HepG2 (cell line): ENCODE measurements at places on chromosomes 6 and 20.
A peak's percentile ranks its signal among the peaks of the same experiment; 100 is the strongest.

- no peak for DNase-seq
Observed at GRCh38 chr20:58446264-58446959, 57.4 kb downstream of the VAPB start.

GRCh38 chr6:11193434-11193833 is 39.0 kb downstream of the NEDD9 start:
- no peak for DNase-seq

- peak; percentile 42 for DNase-seq
Observed at GRCh38 chr20:57654363-57654997, 34.3 kb upstream of the ZBP1 start.

- DNase-seq, result no peak
Observed at GRCh38 chr6:112639391-112639831, 292.3 kb downstream of the RFPL4B start.

DNA sequence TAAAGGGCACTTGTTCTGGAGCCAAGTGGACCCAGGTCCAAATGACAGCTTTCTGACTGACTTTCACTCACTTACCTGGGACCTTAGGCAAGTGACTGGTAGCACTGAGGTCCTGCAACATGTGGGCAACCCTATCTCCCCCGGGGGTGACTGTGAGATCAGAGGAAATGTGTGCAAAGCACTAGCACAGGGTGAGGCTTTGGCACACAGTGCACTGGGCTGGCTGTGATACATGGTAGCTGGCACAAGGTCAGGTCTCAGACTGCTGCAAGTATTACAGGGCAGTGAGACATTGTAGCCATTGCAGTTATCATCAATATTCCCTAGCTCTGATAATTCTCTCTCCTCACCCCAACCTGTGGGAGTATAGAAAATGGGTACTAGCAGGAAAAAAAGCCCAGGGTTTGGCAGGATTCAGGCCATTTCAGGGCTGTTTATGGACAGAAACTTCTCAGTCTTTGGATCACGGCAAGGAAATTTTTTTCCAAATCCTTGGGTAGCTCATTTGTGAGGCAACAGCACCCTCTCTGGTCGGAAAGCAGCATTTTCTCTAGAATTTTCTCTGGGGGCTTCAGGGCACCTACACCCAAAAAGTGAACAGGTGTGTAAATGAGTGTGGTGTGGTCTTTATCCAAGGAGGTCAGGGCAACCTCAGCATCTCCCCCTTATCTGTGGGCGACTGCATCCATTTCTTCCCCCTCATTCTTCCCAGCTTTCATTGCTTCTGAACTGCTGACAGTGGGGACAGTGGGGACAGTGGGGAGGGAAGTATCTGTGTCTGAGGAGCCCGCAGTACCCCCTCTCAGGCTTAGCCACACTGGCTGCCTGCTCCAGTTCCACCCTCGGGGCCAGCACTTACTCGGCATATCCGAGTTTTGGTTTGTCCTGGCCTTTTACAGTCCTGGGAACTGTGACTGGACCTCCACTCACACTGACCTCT is 148.7 kb upstream of the PHACTR3 start:
- no peak for DNase-seq

GRCh38 chr6:142938510-142938909 is 6.5 kb downstream of the HIVEP2 start:
- no peak for DNase-seq

- DNase-seq, result no peak
Observed at GRCh38 chr6:71889366-71889765, 3.0 kb downstream of the RIMS1 start.

DNA sequence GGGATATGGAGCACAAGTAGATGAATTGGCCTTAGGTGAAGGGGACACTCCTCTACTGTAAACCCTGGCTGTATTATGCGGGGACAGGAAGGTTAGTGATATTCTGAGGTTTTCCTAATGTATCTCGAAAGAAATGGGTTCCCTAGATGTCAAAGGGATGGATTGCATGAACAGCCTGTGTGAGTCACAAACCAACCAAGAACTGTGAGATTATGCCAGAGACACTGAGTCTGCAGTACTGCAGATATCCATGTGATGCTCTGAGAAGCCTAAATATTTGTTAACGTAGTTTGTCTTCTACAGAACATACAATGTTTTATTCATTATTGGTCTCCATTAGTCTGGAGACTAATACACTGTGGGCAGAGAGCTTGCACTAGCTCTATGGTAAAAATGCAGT is 182.2 kb downstream of the AKAP7 start:
- no peak for DNase-seq

- DNase-seq, result no peak
Observed at GRCh38 chr6:126967296-126968005, 151.0 kb upstream of the RSPO3 start.

DNA sequence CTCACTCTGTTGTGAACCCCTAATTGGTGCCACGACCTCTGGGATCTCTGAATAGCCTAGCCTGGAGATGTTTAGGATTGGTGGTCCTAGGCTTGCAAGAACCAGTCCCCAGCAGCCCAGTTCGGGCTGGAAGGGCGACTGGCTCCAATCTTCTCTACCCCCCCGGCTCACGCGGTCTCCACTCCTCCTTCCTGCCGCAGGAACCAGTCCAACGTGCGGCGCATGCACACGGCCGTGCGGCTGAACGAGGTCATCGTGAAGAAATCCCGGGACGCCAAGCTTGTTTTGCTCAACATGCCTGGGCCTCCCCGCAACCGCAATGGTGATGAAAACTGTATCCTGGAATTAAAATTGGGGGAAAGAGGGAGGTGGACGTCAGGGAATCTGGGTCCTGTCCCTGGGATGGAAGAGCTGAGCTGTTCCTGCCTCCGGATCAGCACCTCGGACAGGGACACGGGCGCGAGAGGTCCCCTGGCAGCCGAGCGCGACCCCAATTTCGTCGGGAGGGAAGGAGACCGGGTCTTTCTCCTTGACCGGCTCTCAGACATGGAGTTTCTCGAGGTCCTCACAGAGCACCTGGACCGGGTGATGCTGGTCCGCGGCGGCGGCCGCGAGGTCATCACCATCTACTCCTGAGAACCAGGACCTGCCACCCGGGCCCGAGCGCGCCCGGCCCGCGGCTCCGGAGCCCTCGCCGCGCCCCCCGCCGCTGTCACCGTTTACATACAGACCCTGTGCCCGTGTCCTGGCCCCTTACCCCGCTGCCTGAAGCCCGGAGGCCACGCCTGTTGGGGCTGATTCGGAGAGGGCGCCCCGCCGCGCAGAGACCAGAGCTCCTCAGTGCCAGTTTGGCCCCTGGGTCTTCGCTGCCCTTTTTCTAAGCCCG is 28.2 kb downstream of the SLC12A5 start:
- DNase-seq, result no peak

- DNase-seq, result no peak
Observed at GRCh38 chr6:10561611-10562199, 40.6 kb downstream of the GCNT2 start.

GRCh38 chr20:46357030-46357514 is 48.8 kb upstream of the CDH22 start:
- DNase-seq, result no peak

DNA sequence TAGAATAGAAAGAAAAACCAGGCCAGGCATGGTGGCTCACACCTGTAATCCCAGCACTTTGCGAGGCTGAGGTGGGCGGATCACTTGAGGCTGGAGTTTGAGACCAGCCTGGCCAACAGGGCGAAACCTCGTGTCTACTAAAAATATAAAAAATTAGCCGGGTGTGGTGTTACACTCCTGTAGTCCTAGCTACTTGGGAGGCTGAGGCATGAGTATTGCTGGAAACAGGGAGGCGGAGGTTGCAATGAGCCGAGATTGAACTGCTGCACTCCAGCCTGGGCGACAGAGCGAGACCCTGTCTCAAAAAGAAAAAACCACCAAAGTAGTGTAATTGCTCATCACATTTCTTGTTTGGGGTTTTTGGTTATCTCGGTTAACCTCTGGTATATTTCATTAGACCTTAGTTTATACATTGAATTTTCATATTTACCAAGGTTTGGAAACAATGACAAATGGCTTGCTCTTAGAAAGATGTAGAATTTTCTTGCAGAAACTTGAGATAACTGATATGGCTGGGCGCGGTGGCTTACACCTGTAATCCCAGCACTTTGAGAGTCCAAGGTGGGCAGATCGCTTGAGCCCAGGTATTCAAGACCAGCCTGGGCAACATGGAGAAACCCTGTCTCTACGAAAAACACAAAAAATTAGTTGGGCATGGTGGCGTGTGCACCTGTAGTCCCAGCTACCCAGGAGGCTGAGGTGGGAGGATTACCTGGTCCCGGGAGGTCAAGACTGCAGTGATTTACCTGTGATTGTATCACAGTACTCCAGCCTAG is 14.2 kb downstream of the ITCH start:
- no peak for DNase-seq

DNA sequence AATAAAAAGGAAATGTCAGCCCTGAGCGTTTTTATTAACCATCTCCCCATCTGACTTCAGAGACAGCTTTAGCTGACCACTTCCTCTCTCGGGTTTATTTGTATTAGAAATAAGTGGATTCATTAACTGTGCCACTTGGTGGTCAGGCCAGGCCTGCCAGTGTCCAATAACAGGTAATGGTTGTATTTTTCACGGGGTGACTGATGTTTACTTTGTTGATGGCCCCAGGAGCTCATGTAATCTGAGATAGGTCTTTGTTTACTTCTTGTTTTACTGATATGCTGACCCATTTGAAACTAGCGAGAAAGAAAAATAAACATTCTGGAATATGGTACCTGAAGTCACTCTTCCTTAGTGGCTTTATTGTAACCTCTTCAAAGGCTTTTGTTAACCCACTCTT is 504.3 kb upstream of the SLC35B3 start:
- DNase-seq, result peak; percentile 21

GRCh38 chr6:105057160-105057559 is 100.3 kb downstream of the LIN28B start:
- DNase-seq, result no peak

- no peak for DNase-seq
Observed at GRCh38 chr6:6587696-6588063, 840 bp upstream of the LY86 start.

DNA sequence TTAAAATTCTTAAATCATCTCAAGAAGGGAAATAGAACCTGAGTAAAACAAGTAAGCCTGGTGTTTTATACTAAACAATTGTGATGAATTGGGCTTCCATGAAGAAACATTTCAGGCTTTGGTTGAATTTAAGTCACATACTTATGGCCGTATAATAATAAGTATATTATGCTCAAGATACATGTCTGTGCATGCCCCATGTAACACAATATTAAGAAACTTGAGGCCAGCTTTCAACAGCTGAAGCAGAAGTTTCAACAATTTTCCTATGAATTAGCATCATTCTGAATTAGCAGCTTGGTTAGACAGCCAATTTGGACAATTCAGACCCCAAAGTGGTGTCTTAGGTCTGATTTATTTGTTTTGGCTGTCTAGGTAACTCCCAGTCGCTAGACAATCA is 243.7 kb downstream of the MYLK4 start:
- no peak for DNase-seq

DNA sequence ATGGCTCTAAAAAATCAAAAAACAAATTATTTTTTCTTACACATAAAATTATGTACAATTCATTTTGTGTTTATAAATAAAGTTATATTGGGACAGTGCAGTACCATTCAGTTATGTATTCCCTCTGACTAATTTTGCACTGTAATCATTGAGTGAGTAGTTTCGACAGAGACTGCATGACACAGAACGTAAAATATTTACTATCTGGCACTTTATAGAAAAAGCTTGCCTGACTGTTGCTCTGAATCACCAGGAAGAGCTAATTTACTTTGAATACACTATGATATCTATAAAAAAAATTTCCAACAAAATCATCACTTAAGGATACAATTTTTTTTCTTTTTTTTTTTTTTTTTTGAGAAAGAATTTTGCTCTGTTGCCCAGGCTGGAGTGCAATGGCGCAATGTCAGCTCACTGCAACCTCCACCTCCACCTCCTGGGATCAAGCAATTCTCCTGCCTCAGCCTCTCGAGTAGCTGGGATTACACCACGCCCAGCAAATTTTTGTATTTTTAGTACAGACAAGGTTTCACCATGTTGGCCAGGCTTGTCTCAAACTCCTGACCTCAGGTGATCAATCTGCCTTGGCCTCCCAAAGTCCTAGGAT is 11.0 kb upstream of the KHDC1L start:
- no peak for DNase-seq

DNA sequence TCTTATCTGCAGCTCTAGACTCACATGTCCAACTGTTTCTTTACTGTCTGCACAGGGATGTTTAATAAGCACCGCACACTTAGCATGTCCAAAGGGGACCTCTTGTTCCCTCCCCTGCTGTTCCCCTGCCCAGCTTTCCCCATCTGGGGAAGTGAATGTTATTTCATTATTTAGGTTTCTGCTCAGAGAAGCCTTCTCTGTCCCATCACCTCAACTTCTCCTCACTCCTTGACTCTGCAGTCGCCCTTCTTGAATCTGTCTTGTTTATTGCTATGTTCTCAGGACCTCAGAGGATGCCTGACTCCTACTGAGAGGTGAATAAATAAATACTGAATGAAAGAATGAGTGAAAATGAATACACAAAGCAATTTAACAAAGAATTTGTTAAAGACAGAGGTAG is 121.0 kb downstream of the SASH1 start:
- no peak for DNase-seq

GRCh38 chr20:58431134-58431533 is 42.1 kb downstream of the VAPB start:
- no peak for DNase-seq

DNA sequence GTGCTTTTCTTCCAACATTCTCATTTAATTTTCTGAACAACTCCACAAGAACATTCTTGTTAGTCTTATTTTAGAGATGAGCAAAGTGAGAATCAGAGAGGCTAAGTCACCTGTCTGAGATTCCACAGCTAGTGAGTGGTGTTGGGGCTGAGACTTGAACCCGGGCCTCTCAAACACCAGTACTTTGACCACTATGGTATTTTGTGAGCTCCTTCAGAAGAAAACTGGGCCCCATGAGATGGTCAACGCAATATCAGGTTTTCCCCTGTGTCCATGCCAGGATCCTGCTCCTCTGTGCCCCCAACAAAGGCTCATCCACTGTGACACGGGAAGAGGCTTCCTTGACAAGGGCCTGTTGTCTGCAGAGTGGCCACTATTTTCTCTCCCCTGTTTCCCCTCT is 51.9 kb downstream of the MAFB start:
- DNase-seq, result no peak

DNA sequence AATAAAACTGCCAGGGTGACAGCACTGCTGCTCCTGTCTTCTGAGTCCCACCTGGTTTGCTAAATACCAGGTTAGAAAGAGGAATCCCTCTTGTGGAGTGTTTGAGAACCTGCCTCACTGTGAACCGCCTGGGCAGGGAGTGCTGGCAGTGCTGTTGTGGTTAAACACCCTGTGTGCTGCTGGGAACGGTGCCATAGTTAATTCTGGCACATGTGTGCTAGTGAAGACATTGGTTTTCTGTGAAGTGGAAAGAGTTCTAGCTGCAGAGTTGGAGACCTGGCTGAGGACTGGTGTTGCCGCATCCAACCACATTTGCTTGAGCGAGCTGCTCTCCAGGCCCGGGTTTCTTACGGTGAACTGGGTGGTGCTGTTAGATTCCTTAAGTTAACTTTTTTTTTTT is 72.7 kb downstream of the IGF2R start:
- DNase-seq, result peak; percentile 22

DNA sequence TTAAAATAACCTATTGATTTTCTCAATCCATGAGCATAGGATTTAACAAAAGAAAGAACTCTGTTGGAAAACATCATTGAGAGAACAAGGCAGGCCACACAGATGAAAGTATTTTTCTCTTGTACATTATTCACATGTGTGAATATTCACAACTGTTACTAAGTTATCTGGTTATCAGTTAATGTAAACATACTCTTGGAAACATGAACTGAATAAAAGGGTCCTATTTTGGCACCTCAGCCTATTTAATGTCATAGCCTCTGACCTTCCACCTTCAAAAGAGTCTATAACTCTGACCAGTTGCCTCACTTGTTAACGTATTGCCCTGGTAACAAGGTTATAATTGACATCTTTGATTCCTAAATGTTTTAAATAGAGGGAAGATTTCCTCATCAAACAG is 8.1 kb downstream of the SYCP2 start:
- DNase-seq, result no peak
